ENCODE measurements at places on chromosomes 11 and 22. TPM values are rescaled to one million over a fixed set of nuclear protein-coding genes. Genes with fewer than 3 reads are reported as not detected.

DNA sequence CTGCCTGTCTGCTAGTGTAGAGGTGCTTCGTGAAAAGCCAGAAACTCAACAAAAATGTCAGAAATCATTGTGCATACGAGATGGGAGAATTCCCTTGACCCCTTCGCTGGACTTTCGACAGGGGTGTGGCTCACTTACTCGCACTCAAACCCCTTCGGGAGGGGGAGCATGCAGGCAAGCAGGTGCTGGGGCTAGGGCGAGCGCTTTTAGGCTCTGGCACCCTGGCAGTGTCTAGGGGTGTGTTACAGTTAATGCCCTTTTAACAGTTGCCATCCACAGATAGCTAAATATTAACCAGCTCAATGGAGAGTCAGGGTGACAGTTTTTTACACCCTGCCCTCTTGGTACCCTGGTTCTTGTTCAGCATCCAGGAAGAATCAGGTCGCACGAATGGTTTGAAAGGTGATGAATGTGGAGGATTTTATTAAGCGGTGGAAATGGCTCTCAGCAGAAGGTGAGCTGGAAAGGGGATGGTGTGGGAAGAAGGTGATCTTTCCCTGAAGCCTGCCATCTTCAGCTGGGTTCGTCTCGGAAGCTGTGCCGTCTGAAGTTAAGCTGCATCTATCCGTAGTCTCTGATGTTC, 59.6 kb upstream of the SHANK2 start:
- no peaks in the 10 kb centered on the region for H3K4me1 ChIP-seq
- H3K4me3 ChIP-seq = no peak overlapping the region
- no peaks in the 10 kb centered on the region for H3K36me3 ChIP-seq
- H3K27ac ChIP-seq = no peak overlapping the region

GRCh38 chr22:42281284-42281683, 10.8 kb upstream of the TCF20 start:
- H3K27ac ChIP-seq = no peak overlapping the region
- peaks cover 2% of the 10 kb centered on the region for H3K36me3 ChIP-seq
- no peak overlapping the region for H3K4me3 ChIP-seq
- H3K27me3 ChIP-seq = peaks cover 16% of the 10 kb centered on the region
- peaks cover 19% of the 10 kb centered on the region for H3K4me1 ChIP-seq
- DNase-seq = no peak

DNA sequence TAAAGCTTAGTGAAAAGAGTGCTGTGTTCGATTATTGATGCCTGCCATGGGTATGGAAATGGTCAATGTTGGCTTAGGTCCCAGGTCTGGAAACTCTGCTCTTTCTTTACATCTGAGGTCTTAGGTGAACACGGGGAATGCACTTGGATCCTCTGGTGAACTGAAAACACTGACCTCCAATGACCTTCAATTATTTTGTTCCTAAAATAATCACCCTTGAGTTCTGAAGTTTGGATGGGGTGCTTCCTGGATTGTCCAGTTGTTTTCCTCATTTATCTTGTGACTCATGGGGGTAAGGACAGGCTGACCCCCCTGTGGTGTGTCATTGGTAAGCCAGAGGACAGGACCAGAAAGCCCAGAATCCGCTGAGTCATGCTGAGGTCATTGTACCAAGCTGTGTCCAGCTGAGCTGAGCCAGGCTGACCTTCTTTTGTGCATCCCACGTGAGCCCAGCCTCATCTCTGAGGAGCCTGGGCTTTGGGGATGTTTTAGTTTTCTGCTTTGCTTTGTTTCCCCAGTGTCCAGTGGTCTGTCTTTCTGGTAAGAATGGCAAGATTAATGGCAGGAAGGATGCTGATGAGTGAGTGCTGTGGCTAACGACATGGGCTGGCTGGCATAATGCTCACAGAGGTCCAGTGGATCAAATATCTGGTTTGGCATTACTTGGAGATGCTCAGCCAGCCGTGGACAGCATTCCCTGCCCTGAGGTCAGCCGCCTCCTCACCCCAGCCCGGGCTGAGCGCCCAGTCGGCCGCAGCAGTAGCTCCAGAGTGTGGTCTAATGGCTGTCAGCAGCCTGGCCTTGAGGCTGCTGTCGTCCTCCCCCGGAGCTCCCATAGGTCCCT, 35.6 kb downstream of the AMPD3 start:
- no peak overlapping the region for H3K27ac ChIP-seq
- H3K4me1 ChIP-seq = peaks cover 15% of the 10 kb centered on the region
- DNase-seq = no peak
- H3K36me3 ChIP-seq = peaks cover 49% of the 10 kb centered on the region

DNA sequence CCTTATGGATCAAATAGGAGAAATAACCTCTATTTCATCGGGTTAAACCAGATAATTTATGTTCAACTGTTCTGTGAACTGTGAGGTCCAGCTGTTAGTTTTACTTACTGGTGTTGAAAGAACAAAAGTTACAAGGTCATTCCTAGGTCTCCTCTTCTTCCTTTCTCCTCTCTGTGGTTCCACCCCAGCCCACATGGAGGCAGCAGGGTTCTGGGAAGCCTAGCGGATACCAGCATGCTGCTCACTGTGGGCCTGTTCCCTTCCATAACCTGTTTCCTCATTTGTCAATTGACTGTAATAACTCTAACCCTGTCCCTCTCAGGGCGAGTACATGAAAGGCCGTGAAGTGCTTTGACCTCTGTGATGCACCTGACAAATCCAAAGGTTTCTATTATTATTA, 27.8 kb downstream of the RELT start:
- H3K27ac ChIP-seq = no peak overlapping the region
- no peaks in the 10 kb centered on the region for H3K4me1 ChIP-seq
- H3K36me3 ChIP-seq = peaks cover 17% of the 10 kb centered on the region
- no peak overlapping the region for H3K4me3 ChIP-seq
- no peak for DNase-seq

- H3K36me3 ChIP-seq = peaks cover 23% of the 10 kb centered on the region
- H3K4me3 ChIP-seq = no peak overlapping the region
- H3K27ac ChIP-seq = no peak overlapping the region
- DNase-seq = no peak
- H3K27me3 ChIP-seq = no peaks in the 10 kb centered on the region
- no peaks in the 10 kb centered on the region for H3K4me1 ChIP-seq
Observed at GRCh38 chr22:20751185-20751851, 22.6 kb upstream of the SERPIND1 start.

DNA sequence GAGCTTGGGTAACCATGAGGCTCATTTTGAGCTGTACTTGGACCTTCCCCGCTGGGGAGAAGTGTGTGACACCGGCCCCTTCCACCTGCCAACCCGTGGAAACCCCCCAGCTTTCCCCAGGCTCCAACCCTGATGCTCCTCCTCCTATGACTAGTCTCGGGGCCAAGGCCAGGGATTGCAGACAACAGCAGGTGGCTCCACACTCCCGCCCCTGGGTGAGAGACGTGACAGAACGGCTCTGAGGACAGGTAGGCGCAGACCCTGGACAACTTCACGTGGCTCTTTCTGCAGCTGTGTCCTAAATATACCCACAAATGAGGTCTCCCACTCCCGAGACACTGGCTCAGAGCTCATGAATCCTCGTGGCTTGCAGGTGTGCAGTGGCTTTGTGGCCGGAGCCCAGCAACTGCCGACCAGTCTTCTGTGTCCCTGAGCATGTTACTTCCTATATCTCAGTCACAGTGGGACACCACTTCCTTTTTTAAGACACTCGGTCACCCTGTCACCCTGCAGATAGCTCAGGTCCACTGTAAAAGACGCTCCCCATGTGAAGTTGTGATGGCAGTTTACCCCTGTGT, 55.2 kb downstream of the NECTIN1 start:
- no peak overlapping the region for H3K27ac ChIP-seq
- peaks cover 8% of the 10 kb centered on the region for H3K4me1 ChIP-seq
- peak; percentile 75 for DNase-seq
- no peaks in the 10 kb centered on the region for H3K27me3 ChIP-seq
- no peak overlapping the region for H3K4me3 ChIP-seq
- H3K36me3 ChIP-seq = no peaks in the 10 kb centered on the region

DNA sequence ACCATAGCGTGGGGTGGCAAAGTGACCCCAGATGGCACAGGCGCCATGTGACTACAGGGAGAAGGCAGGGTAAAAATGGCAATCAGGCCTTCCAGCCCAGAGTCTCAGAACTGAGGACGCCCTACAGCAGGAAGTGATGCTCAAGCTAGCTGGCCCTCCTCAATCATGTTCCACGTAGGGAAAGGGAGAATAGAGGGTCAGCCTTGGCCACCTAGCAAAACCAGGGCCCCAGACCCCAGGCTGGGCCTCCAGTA, 978 bp upstream of the ANKRD13D start:
- peak overlapping the region; percentile 98 for H3K27ac ChIP-seq
- H3K27me3 ChIP-seq = no peaks in the 10 kb centered on the region
- peak overlapping the region; percentile 85 for H3K4me3 ChIP-seq
- H3K36me3 ChIP-seq = peaks cover 54% of the 10 kb centered on the region
- H3K4me1 ChIP-seq = peaks cover 47% of the 10 kb centered on the region

- no peak for DNase-seq
- peaks cover 11% of the 10 kb centered on the region for H3K36me3 ChIP-seq
- H3K4me1 ChIP-seq = peaks cover 20% of the 10 kb centered on the region
- no peaks in the 10 kb centered on the region for H3K27me3 ChIP-seq
- no peak overlapping the region for H3K27ac ChIP-seq
Observed at GRCh38 chr22:36465232-36466021, 16.0 kb downstream of the TXN2 start.

- H3K4me3 ChIP-seq = no peak overlapping the region
- H3K27ac ChIP-seq = peak overlapping the region; percentile 24
- peaks cover 27% of the 10 kb centered on the region for H3K4me1 ChIP-seq
- DNase-seq = peak; percentile 86
- H3K27me3 ChIP-seq = peaks cover 14% of the 10 kb centered on the region
Observed at GRCh38 chr11:102495161-102496042, 35.1 kb downstream of the MMP7 start.

DNA sequence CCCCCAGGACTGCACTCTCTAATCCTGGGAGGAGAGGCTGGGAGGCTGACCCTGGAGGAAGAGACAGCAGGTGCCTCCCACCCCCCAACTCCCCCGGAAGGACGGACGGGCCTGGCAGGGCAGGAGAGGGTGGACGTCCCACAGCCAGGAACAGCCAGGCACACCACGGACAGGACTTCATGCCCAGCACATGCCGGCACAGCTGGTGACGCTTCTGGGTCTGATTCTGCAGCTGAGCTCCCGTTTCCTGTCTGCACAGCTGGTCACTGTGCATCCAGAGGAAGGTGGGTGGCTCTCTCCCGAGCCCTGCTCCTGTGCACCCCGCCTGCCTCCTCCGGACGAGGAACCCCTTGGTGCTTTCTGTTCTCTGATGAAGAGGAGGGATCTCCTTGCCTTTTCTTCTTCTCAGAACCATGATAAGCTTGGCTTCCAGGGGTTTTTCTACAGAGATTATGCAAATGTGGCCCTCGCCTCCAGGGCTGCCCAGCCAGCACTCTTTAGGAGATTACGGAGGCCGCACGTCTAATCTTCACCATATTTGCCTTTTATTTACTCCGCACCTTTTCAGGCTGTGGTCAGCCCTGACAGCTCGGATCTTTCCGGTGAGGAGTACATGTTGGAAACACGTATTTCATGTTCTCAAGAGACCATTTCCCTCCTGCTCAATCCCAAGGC, 1295.8 kb downstream of the BRD1 start:
- H3K36me3 ChIP-seq = no peaks in the 10 kb centered on the region
- no peak overlapping the region for H3K27ac ChIP-seq
- DNase-seq = no peak
- H3K4me3 ChIP-seq = no peak overlapping the region
- H3K27me3 ChIP-seq = no peaks in the 10 kb centered on the region

DNA sequence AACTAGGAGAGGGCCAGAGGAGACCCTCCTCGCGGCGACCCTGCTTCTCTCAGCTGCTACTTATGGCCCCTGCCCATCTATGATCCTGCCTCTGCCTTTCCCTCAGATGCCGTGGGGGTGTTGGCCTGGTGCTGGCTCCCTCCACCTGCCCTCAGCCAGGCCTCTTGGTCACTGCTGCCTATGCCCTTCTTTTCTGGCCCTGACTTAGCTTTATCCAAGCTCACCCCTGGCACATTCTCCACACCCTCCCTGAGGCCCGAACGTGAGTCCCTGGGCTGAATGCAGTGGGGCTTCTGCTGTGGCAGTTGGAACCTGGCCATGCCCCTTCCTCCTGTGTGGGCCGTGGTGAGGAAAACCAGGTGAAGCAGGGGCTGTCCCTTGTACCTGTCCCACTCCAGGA, 19.8 kb upstream of the SUSD2 start:
- peaks cover 8% of the 10 kb centered on the region for H3K36me3 ChIP-seq
- H3K27me3 ChIP-seq = no peaks in the 10 kb centered on the region
- no peak overlapping the region for H3K27ac ChIP-seq
- no peak overlapping the region for H3K4me3 ChIP-seq
- H3K4me1 ChIP-seq = peaks cover 32% of the 10 kb centered on the region

DNA sequence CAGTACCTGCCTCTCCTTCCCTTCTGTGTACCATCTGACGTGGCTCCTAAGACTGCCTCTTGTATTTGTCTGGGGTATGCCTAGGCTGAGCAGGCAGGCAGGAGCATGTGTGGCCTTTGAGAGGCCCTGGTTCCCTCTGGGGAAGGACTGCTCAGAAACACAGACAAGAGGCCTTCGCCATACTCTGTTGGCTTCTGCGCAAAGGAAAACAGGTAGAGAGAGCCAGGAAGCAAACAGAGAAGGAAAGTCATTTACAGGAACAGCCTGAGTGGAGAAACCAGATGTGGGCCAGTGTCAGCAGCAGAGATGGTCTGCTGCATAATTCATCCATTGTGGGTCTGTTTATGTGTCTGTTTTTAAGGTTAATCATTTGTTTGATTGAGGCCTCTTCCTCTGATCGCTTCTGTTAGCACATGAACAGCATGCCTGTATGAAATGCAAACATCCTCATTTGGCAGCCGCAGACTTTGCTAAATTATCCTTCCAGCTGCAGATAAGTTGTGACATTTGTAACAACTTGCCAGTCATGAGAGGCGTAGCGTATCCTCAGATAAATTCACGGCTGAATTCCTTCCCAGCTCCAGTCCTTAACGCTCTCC, 119.4 kb downstream of the GALNT18 start:
- no peak overlapping the region for H3K27ac ChIP-seq
- no peaks in the 10 kb centered on the region for H3K36me3 ChIP-seq
- DNase-seq = no peak
- no peak overlapping the region for H3K4me3 ChIP-seq
- H3K27me3 ChIP-seq = peaks cover 3% of the 10 kb centered on the region

DNA sequence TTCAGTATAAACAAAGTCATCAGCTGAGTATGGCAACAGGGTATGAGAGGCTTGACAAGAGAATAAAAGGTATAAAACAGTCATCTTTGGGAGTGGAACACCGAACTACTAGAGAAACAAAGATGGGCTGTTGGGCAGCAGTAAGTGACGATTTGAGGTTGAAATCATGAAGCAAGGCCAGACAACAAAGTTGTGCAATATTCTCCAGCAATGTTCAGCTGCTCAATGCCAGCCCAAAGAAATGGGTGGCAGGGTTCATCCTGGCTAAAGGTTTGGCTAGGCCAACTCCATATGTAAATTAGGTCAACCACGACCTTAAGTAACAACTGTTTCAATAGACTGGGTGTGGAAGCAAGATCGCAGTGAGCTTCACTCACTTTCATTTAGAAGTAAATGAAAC, 6.2 kb downstream of the APIP start:
- no peak overlapping the region for H3K27ac ChIP-seq
- no peak for DNase-seq

- peaks cover 16% of the 10 kb centered on the region for H3K27me3 ChIP-seq
- no peak overlapping the region for H3K4me3 ChIP-seq
- H3K27ac ChIP-seq = no peak overlapping the region
Observed at GRCh38 chr11:83726316-83726715, 440.1 kb upstream of the CCDC90B start.

OR2AG1 gene
- not detected for total RNA-seq

NTM gene
- not detected for total RNA-seq

PKP3 gene
- total RNA-seq = not detected

ZNF70 gene
- 2.6 TPM for total RNA-seq

NECTIN1 gene
- 5.7 TPM for total RNA-seq

IMMP1L gene
- total RNA-seq = 27.2 TPM

PATE4 gene
- total RNA-seq = not detected

CCDC116 gene
- total RNA-seq = 0.51 TPM

CAVIN3 gene
- 36.0 TPM for total RNA-seq

CDCA5 gene
- total RNA-seq = 95.1 TPM

PAFAH1B2 gene
- total RNA-seq = 79.8 TPM

RAPSN gene
- total RNA-seq = 0.42 TPM
